PC-3 (cell line): ENCODE measurements at places on chromosomes 2 and 18. TPM values are rescaled to one million over a fixed set of nuclear protein-coding genes. Genes with fewer than 3 reads are reported as not detected.

DNA sequence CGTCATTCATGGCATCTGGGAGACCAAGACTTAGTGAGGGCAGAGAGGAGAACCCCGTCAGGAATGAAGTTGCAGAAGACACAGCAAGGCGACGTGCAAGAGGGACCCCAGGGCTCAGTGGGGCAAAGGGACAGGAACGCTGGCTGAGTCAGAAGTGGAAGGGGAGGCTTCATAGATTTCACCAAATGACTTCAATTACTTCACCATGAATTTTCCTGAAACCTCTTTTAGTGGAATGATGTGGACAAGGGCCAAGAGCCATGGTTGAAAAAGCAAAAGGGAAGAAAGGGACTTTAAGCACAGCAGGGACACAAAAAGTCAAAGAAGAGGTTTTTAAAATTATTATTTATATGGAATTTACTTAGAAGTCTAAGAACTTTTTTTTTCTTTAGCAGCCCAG is 141.6 kb upstream of the PID1 start:
- H3K4me3 ChIP-seq = no peak overlapping the region
- no peak overlapping the region for H3K27ac ChIP-seq
- H3K4me1 ChIP-seq = peaks cover 35% of the 10 kb centered on the region
- H3K36me3 ChIP-seq = no peaks in the 10 kb centered on the region

- H3K36me3 ChIP-seq = no peaks in the 10 kb centered on the region
- no peak overlapping the region for H3K4me3 ChIP-seq
- H3K4me1 ChIP-seq = no peaks in the 10 kb centered on the region
- no peak overlapping the region for H3K27ac ChIP-seq
Measured at GRCh38 chr18:35227254-35227653, 13.6 kb upstream of the ZNF397 start.

- DNase-seq = no peak
- no peak overlapping the region for H3K4me3 ChIP-seq
- H3K27ac ChIP-seq = no peak overlapping the region
- H3K4me1 ChIP-seq = no peaks in the 10 kb centered on the region
Measured at GRCh38 chr2:180609626-180610340, 370.6 kb upstream of the UBE2E3 start.

- H3K4me1 ChIP-seq = peaks cover 24% of the 10 kb centered on the region
- H3K27me3 ChIP-seq = no peaks in the 10 kb centered on the region
- no peak overlapping the region for H3K27ac ChIP-seq
- no peak for DNase-seq
- no peak overlapping the region for H3K4me3 ChIP-seq
Measured at GRCh38 chr2:121638333-121638732, 10.9 kb downstream of the CLASP1 start.

DNA sequence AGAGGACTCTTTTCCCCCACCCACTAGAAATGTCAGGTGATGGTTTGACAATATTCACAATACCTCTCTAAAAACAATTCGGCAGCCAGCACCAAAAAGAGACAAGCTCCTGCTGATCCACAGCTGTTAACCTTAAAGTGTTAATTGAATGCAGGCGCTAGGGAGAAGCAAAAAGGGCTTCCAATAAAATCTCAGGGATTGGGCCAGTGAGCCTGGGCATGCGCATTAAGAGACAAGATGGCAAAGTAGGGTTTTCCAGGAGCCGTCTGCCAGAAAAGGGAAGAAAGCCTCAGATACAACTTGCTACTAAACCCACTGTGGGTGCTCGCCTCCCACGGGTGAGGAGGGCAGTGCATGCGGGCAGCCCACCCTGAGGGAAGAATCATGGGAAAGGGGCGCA is 98.8 kb downstream of the HS6ST1 start:
- no peak overlapping the region for H3K4me3 ChIP-seq
- H3K27me3 ChIP-seq = no peaks in the 10 kb centered on the region
- H3K27ac ChIP-seq = no peak overlapping the region
- H3K4me1 ChIP-seq = peaks cover 4% of the 10 kb centered on the region
- H3K36me3 ChIP-seq = no peaks in the 10 kb centered on the region
- no peak for DNase-seq

- peaks cover 39% of the 10 kb centered on the region for H3K4me1 ChIP-seq
- DNase-seq = no peak
- H3K27me3 ChIP-seq = no peaks in the 10 kb centered on the region
- H3K36me3 ChIP-seq = no peaks in the 10 kb centered on the region
- no peak overlapping the region for H3K27ac ChIP-seq
Measured at GRCh38 chr2:26980971-26981370, 10.5 kb downstream of the MAPRE3 start.

GRCh38 chr2:199111458-199111857 is 346.3 kb downstream of the SATB2 start:
- no peaks in the 10 kb centered on the region for H3K36me3 ChIP-seq
- no peaks in the 10 kb centered on the region for H3K4me1 ChIP-seq
- DNase-seq = no peak
- peaks cover 7% of the 10 kb centered on the region; the same call in 1 of the 2 replicates for H3K27me3 ChIP-seq
- H3K4me3 ChIP-seq = no peak overlapping the region
- H3K27ac ChIP-seq = no peak overlapping the region

- no peaks in the 10 kb centered on the region for H3K36me3 ChIP-seq
- H3K27me3 ChIP-seq = 0 out of 2 replicates have a peak, but pooled peaks cover 4% of the 10 kb centered on the region
- DNase-seq = peak; percentile 11
- H3K4me3 ChIP-seq = no peak overlapping the region
- no peaks in the 10 kb centered on the region for H3K4me1 ChIP-seq
- H3K27ac ChIP-seq = no peak overlapping the region
Measured at GRCh38 chr18:13141209-13141608, 77.4 kb upstream of the LDLRAD4 start.

GRCh38 chr2:84327645-84328249 is 131.3 kb downstream of the SUCLG1 start:
- H3K4me3 ChIP-seq = no peak overlapping the region
- peaks cover 24% of the 10 kb centered on the region for H3K27me3 ChIP-seq
- H3K36me3 ChIP-seq = no peaks in the 10 kb centered on the region
- no peak overlapping the region for H3K27ac ChIP-seq

DNA sequence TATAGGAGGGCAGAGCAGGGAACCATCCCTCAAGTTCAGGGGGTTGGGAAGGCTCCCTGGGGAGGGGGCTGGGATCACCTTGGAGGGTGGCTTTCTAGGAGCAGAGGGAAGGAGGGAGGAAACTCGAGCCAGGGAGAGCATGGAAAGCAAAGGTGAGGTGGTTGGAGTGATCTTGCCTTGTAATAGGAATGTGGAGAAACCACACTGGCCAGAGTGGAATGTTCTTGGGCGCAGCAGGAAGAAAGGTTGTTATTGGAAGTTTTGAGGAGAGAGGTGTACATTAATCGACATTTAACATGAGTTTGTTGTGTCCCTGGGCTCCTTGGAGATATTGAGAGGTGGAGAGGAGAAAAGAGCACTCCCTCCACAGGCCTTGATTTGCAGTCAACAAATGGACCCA is 272.2 kb downstream of the PRKCE start:
- H3K4me3 ChIP-seq = no peak overlapping the region
- DNase-seq = peak; percentile 40
- H3K27me3 ChIP-seq = no peaks in the 10 kb centered on the region
- no peak overlapping the region for H3K27ac ChIP-seq
- H3K4me1 ChIP-seq = peaks cover 18% of the 10 kb centered on the region
- H3K36me3 ChIP-seq = no peaks in the 10 kb centered on the region

DNA sequence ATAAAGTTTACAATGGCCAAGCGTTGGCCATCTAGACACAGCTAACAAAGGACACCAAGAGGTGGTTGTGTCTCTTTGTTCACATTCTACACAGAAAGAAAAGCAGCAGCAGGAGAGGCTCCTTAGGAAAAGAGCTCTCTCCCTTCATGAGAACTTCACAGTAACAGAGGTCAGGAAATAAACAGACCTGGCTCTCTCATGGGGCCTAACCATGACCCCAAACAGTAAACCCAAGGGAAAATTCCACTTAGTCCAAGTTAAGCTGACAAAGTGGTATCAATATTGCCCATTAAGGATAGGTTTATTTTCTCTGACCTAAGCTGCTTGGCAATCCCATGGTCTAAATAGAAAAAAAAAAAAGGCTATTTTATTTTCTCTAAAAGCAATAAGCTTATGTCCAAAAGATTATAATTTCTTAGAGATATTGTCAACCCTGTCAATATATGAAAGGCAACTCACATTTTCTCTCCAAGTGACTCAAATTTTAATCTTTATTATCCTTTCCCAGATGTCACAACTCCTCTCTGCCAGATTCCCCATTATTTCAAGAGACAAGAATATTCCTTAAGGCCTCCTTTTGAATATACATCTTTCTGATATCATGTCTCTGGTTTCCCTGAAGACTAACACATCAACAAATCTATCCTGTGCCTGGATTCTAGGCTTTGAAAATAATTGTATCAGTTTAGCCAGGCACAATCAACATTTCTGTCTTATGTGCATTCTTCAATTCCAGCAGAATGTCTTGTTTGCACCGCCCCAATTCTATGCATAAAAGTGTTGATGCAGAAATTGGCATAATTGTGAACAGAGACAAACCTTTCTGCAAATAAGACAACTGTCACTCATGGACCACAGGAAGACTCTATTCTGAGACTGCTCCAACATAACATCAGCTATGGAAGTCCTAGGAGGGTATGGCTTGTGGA is 91.1 kb downstream of the UPP2 start:
- 0 out of 2 replicates have a peak, but pooled peaks cover 4% of the 10 kb centered on the region for H3K4me1 ChIP-seq
- H3K4me3 ChIP-seq = no peak overlapping the region
- no peak overlapping the region for H3K27ac ChIP-seq

GRCh38 chr2:127950264-127950663 is 64.5 kb upstream of the AMMECR1L start:
- peaks cover 56% of the 10 kb centered on the region for H3K36me3 ChIP-seq
- H3K27ac ChIP-seq = no peak overlapping the region
- no peak for DNase-seq
- peaks cover 15% of the 10 kb centered on the region for H3K4me1 ChIP-seq
- H3K27me3 ChIP-seq = no peaks in the 10 kb centered on the region
- H3K4me3 ChIP-seq = no peak overlapping the region

DNA sequence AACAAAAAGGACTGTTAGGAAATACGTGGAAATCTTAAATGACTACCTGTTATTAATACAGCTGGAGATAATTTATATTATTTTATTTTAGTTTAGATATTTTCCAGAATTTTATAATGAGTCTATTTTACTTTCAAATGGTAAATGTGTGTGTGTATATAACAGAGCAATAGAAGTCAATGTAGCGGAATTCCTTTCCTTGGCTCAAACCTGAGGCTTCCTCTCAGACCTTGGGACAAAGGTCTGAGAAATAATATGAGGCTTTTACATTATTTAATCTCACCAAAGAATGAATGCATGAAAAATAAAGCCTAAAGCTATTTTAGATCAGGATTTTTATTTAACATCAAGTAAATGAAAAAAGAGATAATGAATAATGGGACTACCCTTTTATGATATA is 65.7 kb downstream of the SLC8A1 start:
- H3K4me3 ChIP-seq = no peak overlapping the region
- peak; percentile 49 for DNase-seq
- peaks cover 3% of the 10 kb centered on the region; the same call in 1 of the 2 replicates for H3K36me3 ChIP-seq
- H3K4me1 ChIP-seq = peaks cover 12% of the 10 kb centered on the region

The ACOXL gene
- total RNA-seq = 15.5 and 16.3 TPM in 2 replicates

- no peaks in the 10 kb centered on the region for H3K36me3 ChIP-seq
- H3K4me1 ChIP-seq = no peaks in the 10 kb centered on the region
- no peak overlapping the region for H3K27ac ChIP-seq
- DNase-seq = peak; percentile 25
Measured at GRCh38 chr2:157349949-157350515, 24.4 kb upstream of the ERMN start.

DNA sequence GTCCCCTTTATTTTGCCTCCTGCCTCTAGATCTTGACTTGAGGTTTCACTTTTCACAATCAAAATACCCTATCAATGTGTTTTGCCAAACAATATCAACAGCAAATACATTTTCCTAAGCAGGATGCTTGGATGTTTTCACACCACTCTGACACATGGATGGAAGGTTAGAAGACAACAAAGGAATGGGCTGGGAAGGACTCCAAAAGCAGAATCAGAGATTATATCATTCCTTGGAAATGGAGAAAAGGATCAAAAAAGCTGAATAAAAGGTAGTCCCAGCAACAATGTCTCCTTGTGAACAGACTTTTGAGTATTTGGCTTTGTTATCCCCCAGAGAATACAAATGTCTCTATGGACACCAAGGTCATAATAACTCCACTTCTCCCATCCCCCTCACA is 170.8 kb downstream of the ETAA1 start:
- H3K27ac ChIP-seq = no peak overlapping the region
- no peaks in the 10 kb centered on the region for H3K36me3 ChIP-seq
- H3K27me3 ChIP-seq = no peaks in the 10 kb centered on the region

DNA sequence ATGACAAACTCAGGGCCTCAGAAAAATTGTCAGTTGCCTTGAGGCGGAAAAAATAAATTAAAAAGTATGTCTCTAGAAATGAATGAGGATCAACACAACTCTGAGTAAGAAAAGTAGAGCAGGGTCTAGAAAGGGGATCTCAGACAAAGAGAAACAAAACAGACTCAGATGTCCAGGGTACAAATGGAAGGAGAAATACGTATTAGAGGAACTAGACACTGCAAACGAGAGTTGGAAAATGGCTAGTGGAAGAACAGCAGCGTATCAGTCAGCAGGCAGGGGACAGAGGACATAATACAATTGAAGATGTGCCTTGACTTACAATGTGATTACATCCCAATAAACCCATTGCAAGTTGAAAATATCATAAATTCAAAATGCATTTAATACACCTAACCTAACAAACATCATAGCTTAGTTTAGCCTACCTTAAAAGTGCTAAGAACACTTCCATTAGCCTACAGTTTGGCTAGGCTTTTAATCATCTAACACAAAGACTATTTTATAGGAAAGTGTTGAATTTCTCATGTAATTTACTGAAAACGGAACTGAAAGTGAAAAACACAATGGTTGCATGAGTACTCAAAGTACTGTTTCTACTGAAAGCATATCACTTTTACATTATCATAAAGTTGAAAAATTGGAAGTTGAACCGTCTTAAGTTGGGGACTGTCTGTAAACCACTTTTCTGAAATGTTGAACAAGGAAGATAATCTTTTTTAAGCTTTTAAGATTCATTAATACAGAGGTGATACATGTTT is 182.8 kb downstream of the NBAS start:
- no peak overlapping the region for H3K4me3 ChIP-seq
- DNase-seq = no peak
- no peaks in the 10 kb centered on the region for H3K4me1 ChIP-seq
- peaks cover 5% of the 10 kb centered on the region; the same call in 1 of the 2 replicates for H3K36me3 ChIP-seq
- no peak overlapping the region for H3K27ac ChIP-seq

GRCh38 chr18:30406728-30407127 is 635.8 kb downstream of the DSC3 start:
- no peaks in the 10 kb centered on the region for H3K27me3 ChIP-seq
- DNase-seq = peak; percentile 36
- H3K4me3 ChIP-seq = no peak overlapping the region
- H3K36me3 ChIP-seq = no peaks in the 10 kb centered on the region

- no peaks in the 10 kb centered on the region for H3K36me3 ChIP-seq
- no peaks in the 10 kb centered on the region for H3K27me3 ChIP-seq
- DNase-seq = no peak
Measured at GRCh38 chr18:39699340-39699964, 2133.9 kb upstream of the CELF4 start.

The KCNF1 gene
- total RNA-seq = 1.3 and 1.8 TPM in 2 replicates

The LBX2 gene
- not detected in 2 replicates for total RNA-seq
